ENCODE measurements at places on chromosomes 2 and 18.

DNA sequence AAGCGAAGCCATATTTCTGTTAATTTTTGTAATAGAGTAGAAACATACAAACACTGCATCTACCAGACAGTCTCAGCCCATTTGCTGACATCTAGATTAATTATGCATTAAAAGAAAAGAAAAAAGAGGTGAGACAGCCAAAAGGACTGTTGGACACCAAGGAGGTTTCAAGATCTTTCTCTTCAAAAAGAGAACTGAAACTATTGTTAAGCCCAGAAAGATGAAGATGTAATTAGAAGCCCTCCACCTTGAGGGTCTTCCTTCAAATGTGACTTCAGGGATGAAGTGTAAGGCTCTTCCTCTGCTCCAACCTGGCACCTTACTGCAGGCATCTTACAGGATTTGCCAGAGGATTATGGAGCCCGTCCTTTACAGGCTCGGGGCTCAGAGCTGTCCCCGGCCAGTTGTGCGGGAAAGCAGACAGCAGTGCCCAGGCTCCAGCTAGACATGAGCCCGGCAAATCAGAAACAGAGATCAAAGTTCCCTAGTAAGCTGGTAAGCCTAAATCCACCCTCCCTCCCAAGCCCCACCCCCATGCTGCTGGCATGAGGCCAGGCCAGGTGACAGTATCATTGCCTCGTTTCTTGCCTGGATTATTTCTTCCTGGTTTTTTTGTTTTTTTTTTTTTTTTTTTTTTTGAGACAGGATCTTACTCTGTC is 38.9 kb downstream of the ADI1 start:
- no peak for DNase-seq

GRCh38 chr18:10170375-10170774 is 256.6 kb downstream of the VAPA start:
- DNase-seq, result no peak

DNA sequence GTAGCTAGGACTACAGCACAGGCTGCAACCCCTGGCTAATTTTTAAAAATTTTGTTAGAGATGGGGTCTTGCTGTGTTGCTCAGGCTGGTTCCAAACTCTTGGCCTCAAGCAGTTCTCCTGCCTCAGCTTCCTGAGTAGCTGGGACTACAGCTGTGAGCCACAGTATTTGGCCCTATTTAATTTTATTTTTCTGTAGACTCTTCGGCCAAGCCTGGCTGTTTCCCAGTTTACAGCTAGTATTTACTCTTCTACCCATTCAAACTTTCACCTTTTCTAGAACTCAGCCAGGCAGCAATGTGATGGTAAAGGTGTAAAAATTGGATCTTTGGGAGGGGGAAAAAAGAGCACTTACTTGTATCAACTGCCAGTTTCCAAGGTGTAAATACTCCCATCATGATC is 35.3 kb downstream of the SH3RF3 start:
- no peak for DNase-seq

DNA sequence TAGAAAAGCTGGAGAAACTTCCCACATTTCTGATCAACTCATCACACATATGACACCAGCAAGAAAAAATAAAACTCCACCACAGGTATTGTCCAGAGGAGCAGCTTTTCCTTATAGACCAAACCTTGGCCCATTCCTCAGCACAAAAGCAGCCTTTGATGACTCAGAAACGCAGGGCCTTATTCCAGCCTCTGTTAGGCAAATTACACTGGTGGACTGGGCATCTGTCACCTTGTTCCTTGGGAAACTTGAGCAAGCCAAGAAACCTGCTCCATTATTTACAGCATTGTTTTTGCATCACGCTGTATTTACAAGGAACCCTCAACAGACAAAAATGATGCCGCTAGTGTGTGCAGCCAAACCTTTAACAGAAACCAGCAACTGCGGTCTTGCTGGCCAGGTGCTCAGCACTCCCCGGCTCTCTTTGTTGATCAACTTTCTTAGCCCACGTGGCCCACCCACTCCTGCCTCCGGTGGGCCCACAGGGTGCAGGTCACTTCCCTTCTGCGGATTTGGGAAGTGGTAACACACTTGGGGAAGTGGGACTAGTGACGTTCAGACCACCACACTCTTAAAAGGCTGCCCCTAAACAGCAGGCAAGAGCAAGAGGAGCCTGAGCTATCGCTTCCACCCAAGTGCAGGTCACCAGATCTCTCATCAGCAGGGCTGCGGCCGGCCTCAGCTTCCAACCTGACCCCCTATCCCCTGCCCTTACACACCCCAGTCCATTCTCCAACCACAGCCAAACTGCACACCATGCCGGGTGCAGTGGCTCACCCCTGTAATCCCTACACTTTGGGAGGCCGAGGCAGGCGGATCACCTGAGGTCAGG is 1.5 kb downstream of the AP1S3 start:
- DNase-seq, result no peak

DNA sequence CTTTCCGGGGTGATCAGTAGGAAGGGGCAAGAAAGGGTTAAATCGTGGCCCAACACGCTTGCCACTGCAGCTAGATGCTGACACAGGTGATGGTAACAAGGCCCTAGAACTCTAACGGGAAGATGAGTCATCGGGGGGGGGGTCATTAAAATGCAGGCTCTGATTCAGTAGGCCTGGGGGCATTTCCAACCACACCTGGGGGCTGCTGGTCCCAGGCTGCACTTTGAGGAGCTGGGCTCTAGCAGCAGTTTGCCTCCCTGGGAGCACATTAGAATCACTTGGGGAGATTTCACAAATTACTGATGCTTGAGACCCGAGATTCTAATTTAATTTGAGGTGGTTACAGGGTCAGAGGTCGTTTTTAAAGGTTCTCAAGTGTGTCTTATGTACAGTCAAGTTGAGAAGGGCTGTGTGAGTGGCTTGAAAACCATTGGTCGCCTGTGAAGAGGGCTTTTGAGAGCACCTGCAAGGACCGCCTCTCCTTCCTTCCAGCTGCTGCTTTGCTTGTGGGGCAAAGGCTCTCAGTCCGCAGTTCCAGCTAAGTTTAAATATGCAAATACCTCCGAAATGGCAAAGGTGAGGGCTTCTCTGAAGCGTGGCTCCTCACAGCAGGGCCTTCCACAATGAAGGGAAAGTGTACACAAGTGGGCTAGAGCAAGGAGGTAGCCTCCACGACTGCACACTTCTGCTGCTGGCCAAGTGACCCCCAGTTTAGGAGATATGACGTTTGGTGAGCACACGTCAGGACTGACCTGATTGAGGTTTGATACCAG is 128.0 kb upstream of the MSH6 start:
- DNase-seq, result no peak

DNA sequence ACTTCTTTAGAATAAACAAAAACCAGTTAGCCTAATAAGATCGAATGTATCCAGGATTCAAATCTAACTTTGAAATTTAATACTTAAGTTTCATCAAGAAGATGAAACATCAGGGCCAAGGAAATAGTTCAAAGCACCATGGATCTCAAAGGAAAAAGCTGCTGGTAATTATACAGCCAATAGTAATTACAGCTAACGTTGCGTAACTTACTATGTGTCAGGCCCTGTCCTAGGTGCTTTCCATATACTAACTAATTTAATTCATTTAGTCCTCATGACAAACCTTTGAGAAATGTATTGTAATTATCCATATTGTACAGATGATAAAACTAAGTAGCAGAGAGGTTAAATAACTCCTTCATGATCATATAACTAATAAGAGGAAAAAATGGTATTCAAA is 598.6 kb downstream of the NYAP2 start:
- no peak for DNase-seq

- no peak for DNase-seq
Observed at GRCh38 chr2:135078417-135078816, 26.3 kb downstream of the RAB3GAP1 start.

GRCh38 chr18:32298171-32298667 is 108.4 kb downstream of the MEP1B start:
- DNase-seq, result no peak

DNA sequence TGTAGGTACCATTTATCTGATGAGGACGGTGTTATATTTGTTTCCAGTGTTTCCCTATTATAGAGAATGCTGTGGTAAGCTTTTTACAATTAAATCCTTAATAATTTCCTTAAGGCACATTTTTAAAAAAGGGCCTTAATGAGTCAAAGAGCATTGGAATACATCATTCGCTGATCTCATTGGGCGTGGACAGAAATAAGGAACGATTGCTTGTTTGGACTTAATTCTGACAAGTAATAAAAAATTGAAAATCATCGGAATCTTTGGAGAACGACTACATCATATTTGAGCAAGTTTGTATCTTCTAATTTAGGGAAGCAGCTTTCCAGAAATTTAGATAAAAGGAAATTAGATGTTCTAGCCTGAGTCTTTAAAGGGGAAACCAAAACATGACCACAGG is 11.3 kb downstream of the AGPS start:
- DNase-seq, result no peak

- DNase-seq, result no peak
Observed at GRCh38 chr2:226524381-226524843, 275.2 kb downstream of the IRS1 start.

- no peak for DNase-seq
Observed at GRCh38 chr2:47512581-47513083, 109.7 kb downstream of the MSH2 start.

GRCh38 chr2:139079311-139079710 is 299.1 kb upstream of the NXPH2 start:
- DNase-seq, result no peak

DNA sequence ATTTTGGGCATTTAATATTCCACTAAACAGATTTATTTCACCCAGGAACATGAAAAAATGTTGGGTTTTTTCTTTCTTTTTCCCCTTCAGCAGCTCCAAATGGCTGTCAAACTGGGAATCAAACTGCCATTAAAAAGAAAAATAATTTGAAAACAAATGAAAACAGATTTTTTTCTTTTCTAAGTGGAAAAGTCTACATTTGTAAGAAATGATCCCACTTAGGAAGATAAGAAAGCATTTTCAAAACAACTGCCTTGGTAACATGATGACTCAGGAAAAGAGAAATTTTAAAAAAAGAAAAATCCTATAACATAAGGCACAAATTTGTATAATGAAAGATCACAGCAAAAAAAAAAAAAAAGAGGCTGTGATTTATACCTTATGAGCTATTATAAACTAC is 20.0 kb downstream of the ZNF521 start:
- DNase-seq, result no peak

- DNase-seq, result no peak
Observed at GRCh38 chr2:69764286-69765095, 22.6 kb downstream of the ANXA4 start.

DNA sequence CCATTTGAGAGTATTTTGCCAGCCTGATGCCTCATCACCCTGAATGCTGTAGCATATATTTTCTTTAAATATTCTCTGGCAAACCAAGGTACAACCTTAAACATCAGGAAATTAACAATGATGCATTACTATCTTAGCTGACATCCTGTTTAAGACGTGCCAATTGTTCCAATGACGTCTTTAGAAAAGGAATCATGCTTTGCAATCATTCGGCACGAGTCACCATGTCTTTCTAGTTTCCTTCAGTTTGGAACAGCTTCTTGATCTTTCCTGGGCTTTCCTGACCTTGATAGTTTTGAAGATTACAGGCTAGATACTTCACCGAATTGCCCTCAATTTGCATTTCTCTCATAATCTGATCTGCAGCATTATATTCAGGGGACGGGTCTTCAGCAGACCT is 88.2 kb upstream of the GLI2 start:
- no peak for DNase-seq

GRCh38 chr2:66940080-66940479 is 457.1 kb upstream of the ETAA1 start:
- no peak for DNase-seq

GRCh38 chr2:19775838-19776237 is 125.9 kb downstream of the TTC32 start:
- no peak for DNase-seq

DNA sequence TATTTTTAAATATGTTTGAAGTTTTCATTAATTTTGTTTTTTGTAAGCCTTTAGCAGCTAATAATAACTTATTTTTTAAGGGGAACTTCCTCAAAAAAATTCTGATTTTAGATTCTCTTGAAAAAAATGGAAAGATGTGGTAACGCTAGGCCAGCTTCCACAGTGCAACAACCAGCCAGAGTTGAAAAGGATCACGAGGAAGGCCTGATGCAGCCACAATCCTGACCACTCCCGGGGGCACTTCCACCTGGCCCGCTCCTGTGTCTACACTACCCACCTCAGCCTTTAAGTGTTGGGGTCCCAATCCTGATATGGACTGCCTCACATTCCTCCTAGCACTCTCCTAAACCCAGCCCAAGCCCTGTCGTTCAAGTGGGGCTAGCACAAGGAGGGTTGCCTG is 101.1 kb downstream of the TMEM17 start:
- DNase-seq, result no peak

- no peak for DNase-seq
Observed at GRCh38 chr18:13443552-13443951, 225.0 kb downstream of the LDLRAD4 start.

- DNase-seq, result no peak
Observed at GRCh38 chr2:221103930-221104329, 468.2 kb downstream of the EPHA4 start.

DNA sequence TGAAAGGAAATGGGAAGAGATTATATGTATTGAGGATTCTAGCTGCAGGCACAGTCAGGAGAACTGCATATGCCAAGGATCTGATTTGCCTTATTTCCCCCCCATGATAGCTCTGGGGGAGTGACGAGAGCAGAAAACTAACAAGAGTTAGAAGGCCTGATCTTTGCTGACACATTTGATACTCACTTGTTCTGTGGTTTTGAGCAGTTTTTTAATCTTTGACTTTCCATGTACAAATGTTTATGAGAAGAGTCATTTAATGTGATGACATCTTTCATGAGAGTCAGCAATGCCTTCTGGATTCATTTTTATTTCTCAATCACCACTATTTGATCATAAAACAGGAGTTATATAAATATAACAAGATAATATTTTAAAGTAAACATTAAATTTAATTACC is 12.7 kb upstream of the SERPINB7 start:
- no peak for DNase-seq

GRCh38 chr18:74278983-74279382 is 12.8 kb downstream of the CYB5A start:
- DNase-seq, result no peak

- DNase-seq, result no peak
Observed at GRCh38 chr2:8573234-8573941, 108.5 kb upstream of the ID2 start.

GRCh38 chr18:44699572-44700261 is 19.0 kb downstream of the SETBP1 start:
- DNase-seq, result no peak

GRCh38 chr2:84078471-84078870 is 380.6 kb downstream of the SUCLG1 start:
- no peak for DNase-seq

DNA sequence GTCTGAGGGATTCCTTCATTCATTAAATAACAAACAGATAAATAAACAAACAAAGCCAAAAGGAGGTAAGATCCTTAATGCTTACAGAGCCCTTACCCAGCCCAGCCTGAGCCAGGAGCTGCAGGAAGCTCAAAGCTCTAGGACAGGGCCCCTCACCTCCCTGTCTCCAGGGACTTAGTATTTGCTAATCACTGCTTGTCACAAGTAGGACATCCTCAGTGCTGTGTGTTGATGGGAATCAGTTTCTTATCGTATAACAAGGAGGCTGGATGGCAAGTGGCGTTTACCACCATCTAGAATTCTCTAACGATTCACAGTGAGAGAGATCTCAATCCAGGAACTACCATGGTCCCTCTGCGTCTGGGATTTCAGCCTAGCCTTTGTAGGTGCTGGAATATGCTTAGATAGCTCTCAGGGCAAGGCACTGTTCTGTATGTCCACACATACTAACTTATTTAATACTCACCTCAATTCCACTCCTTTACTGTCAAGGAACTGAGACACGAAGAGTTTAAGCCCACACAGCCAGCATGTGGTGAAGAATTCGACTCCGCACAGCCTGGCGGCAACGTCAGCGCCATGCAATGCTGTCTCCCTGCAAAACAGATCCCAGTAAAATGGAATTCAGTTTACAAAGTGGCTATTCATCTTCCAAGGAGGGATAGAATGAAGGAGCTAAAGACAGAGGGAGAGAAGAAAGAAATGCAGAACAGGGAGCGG is 164.8 kb downstream of the MYCN start:
- DNase-seq, result no peak

Measured in T-helper 22 cell (primary cell).